Activated CD4-positive, alpha-beta T cell treated with anti-CD3 and anti-CD28 coated beads, Interleukin-2, amount 50 U/mL, for 24 hours (primary cell): ENCODE measurements at places on chromosomes 16 and 17.

DNA sequence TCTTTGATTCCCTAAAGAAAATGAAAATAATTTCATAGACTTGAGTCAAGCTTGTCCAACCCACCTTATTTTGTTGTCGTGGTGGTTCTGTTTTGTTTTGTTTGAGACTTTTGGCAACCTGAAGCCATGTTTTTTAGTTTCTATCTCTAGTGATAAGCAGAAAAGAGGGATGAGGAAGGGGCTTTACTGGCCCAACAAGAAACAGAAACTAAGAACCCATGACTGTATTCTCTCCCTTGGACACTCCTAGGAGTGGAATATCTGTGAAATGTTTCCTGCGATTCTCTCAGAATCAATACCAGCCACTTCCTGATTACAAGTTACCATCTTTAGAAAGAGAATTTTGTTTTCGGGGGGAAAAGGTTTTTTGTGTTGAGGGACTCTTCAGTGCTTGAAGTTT, 207.5 kb downstream of the PRKCA start:
- no peak for DNase-seq

GRCh38 chr17:82097919-82098168, 192 bp downstream of the FASN start:
- no peak for DNase-seq

DNA sequence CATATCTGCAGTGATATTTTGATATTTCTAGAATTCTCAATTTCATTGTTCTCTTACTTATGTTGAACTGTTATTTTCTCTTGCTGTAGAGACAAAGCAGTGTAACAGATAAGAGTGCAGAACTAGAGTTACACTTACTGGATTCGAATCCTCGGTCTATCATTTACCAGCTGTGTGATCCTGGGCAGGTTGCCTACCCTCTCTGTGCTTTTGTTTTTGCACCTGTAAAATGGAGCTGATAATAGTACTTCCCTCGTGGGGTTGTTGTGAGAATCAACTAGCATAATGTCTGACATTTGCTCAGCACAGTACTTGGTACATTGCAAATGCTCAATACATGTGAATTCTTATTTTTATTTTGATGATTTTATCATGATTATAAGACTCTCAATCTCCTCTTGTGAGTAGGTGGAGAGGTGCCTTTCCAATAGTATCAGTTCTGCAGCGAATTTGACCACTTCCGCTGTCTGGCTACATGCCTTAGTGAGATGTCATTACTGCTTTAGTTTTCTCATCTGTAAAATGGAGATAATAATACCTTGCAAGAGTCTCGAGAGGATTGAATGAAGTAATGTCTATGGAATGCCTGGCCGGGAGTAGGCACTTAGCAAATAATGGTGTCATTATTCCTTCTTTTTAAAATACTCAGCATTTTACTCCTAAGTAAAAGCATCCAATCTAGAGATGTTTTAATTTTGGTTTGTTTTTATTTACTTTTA, 312.2 kb upstream of the MAF start:
- no peak for DNase-seq

DNA sequence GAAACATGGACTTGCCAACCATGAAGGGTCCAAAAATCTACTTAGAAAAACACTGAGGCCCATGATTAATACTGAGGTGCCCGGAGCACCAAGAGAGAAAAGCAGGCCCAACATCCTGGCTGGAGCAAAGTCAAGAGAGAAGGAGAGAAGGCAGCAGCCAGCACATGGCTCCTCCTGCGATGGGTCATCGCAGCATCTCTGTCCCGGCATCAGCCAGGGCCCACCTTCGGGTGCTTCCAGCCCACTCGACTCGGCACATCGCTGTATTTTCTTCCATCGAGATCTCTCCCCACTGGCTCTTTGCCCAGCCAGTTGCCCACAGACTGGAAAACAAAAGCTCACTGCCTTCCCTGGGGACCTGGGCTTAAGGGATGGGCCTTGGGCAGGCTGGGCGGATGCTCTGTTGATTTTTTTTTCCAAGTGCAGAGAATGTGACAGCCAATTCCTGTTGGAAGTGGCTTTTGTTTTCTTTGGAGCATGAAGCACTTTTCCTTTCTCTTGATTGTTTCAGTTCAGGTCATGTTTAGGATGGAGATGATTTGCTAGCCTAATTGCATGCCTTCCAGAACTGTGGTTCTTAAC, 58.1 kb downstream of the CYB5B start:
- no peak for DNase-seq
